ENCODE measurements at places on chromosomes 3 and 15. TPM values are rescaled to one million over a fixed set of nuclear protein-coding genes. Genes with fewer than 3 reads are reported as not detected.
A peak's percentile ranks its signal among the peaks of the same experiment; 100 is the strongest.

- no peaks in the 10 kb centered on the region for H3K4me1 ChIP-seq
- no peaks in the 10 kb centered on the region for H3K36me3 ChIP-seq
- no peaks in the 10 kb centered on the region for H3K27me3 ChIP-seq
- no peak overlapping the region for H3K4me3 ChIP-seq
Observed at GRCh38 chr3:112770032-112770626, 76.5 kb downstream of the CD200R1L start.

DNA sequence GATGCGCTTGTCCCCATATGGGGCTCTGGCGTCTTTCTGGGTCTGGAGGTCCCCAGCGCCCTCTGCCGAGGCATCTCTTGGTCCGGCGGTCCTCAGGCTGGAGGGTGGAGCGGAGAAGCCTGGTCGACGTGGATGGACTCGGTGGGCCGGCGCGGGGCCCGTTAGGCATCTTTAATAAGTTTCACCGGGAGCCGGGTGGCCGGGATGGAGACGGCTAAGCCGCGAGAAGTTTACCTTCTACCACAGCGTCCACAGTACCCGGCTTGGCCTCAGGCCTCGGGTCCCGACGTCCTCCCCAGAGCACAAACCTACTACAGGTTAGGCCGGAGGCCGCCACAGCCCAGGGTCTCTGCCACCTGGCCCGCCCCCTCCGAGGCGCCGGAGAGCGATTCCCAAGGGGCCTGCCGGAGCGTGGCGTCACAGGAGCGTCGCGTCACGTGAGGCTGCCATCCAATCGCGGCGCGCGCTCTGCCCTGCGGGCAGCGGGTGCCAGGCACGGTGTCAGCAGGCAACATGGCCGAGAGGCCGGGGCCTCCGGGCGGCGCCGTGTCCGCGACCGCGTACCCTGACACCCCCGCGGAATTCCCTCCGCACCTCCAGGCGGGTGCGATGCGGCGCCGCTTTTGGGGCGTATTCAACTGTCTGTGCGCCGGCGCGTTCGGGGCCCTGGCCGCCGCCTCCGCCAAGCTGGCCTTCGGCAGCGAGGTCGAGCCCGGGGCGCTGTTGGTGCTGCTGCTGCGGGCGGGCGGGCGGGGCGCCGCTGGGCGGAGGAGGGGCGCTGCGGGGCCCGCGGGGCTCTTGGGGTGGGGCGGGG is at the start of gene TMEM42:
TSS of gene TMEM42 (plus strand) at position 501 of the 814 bp plus-strand sequence. CDS start at position 514, 13 bp downstream.
- H3K27ac ChIP-seq, result peak within 1 kb of the TSS; percentile 84
- peak within 1 kb of the TSS; percentile 64 for H3K4me3 ChIP-seq
- H3K36me3 ChIP-seq, result no peaks in the 10 kb centered on the region
- H3K4me1 ChIP-seq, result no peaks in the 10 kb centered on the region
- peak; percentile 93 for DNase-seq

- peak; percentile 70 for DNase-seq
- H3K27ac ChIP-seq, result peak overlapping the region; percentile 96
- no peaks in the 10 kb centered on the region for H3K36me3 ChIP-seq
- peaks cover 7% of the 10 kb centered on the region for H3K4me1 ChIP-seq
- no peaks in the 10 kb centered on the region for H3K27me3 ChIP-seq
- peak overlapping the region; percentile 82 for H3K4me3 ChIP-seq
Observed at GRCh38 chr3:143970773-143971358, 757 bp upstream of the DIPK2A start.

GRCh38 chr15:65328506-65329287 is 24.2 kb downstream of the RNU5B-1 start:
- no peak overlapping the region for H3K27ac ChIP-seq
- DNase-seq, result no peak
- H3K4me3 ChIP-seq, result no peak overlapping the region
- no peaks in the 10 kb centered on the region for H3K36me3 ChIP-seq
- peaks cover 3% of the 10 kb centered on the region for H3K4me1 ChIP-seq

GRCh38 chr3:38146504-38146903 is 8.0 kb downstream of the MYD88 start:
- H3K4me1 ChIP-seq, result no peaks in the 10 kb centered on the region
- no peaks in the 10 kb centered on the region for H3K36me3 ChIP-seq
- H3K27me3 ChIP-seq, result no peaks in the 10 kb centered on the region
- no peak overlapping the region for H3K4me3 ChIP-seq
- no peak overlapping the region for H3K27ac ChIP-seq
- no peak for DNase-seq

DNA sequence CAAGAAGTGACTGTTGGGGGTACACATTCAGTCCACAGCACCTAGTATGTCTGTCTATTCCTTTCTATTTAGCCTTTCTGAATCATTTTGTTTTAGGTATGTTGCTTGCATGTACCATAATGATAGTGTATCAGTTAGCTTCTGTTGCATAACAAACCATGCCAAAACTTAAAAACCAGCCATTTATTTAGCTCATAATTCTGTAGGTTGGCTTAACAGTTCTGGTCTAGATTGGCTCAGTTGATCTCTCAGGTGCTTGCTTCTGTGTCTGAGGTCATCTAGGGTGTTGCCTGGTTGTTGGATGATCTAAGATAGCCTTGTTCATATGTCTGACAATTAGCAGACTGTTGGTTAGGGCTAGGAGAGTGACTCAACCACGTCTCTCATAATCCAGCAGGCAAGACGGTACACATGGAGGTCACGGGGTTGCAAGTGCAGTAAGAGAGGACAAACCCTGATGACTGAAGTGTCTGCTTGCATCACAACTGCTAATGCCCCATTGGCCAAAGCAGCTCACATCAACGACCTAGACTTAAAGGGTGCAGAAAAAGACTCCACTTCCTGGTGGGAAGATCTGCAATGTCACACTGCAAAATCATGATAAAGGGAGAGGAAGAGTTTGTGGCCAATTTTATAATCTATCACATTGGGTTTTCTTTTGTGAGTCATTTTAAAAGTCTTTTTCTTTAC is 6.8 kb upstream of the PDCD6IP start:
- H3K36me3 ChIP-seq, result no peaks in the 10 kb centered on the region
- no peaks in the 10 kb centered on the region for H3K4me1 ChIP-seq
- no peak for DNase-seq
- no peaks in the 10 kb centered on the region for H3K27me3 ChIP-seq

Gene UROC1
- total RNA-seq, result 0.25 TPM

Gene SLC51A
- 35.1 TPM for total RNA-seq

Gene PRSS50
- total RNA-seq, result 6.2 TPM

Gene ZDHHC3
- 122 TPM for total RNA-seq

Gene MYO5C
- 47.6 TPM for total RNA-seq

Gene PPIP5K1
- total RNA-seq, result 165 TPM

Measured in testis (tissue), 5 donors.